ENCODE measurements at places on chromosomes 11 and 22.
A peak's percentile ranks its signal among the peaks of the same experiment; 100 is the strongest.

GRCh38 chr22:36900880-36901279, 12.5 kb upstream of the CSF2RB start:
- DNase-seq: no peak

DNA sequence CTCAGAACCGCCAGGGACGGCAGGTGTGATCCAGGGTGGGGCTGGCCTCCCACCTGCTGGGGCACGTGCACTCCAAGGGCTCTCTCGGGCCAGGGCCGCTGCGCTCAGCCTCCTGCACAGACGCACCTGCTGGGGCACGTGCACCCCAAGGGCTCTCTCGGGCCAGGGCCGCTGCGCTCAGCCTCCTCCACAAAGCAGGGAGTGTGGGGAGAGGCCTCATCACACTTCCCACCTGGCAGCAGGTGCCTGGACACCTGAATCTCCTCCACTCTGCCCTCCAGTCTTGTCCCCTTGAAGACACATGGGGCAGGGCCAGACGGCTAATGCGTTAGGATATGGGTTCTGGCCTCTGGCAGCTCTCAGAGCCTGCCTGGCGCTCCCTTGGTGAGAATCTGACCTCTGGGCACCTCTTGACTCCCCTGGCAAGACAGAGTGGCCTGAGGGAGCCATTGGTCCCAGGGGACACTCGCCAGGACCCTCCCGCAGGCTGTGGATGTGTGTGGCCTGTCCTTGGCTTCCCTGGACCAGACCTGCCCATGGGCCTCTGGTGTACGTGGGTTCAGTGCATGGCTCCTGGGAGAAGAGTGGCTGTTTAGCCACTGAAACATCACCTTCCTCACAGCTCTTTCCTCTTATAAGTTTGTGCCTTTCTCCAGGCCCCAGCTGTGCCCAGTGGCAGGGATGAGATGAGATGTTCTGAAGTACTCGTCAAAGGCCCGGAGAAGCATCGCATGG, 73.5 kb downstream of the BRD1 start:
- DNase-seq: no peak

DNA sequence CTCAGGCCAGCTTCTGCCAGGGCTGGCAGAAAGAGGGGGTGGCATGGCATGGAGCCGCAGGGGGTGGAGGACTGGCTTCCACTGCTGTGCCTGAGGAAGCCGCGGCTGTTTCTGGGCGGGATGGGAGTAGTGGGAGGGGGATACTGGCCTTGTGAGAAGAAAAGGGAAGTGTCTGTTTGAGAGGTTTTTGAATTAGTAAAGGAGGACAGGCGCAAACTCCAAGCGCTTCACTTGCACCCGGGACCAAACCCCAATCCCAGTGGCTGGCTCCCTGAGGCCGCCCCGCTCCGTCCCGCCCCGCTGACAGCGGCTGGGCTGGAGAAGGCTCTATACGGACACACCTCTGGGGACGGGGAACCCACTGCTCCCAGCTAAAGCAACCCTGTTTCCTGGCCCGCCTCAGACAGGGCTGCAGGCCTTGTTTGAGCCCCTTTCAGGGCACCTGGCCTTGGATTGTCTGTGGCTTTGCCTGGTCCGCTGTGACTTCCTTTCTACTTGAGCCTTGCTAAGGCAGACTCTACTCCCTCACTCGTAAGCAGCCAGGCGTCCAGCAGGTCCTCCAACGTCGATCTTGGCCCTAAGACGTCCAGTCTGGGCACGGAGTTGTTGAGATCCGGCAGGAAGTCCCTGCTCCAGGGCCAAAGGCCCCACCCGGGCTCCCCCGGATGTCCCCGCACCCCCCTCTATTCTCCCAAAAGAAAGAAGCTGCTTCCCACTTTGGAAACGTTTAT, 2.2 kb downstream of the APOA1 start:
- peak; percentile 49 for DNase-seq

DNA sequence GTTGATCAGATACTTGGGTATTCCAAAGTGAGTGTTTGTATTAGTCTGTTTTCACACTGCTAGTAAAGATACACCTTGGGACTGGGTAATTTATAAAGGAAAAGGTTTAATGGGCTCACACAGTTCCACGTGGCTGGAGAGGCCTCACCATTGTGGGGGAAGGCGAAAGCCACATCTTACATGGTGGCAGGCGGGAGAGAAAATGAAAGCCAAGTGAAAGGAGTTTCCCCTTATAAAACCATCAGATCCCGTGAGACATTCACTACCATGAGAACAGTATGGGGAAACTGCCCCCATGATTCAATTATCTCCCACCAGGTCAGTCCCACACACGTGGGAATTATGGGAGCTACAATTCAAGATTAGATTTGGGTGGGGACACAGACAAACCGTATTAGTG, 7.0 kb downstream of the TIMM10B start:
- no peak for DNase-seq

DNA sequence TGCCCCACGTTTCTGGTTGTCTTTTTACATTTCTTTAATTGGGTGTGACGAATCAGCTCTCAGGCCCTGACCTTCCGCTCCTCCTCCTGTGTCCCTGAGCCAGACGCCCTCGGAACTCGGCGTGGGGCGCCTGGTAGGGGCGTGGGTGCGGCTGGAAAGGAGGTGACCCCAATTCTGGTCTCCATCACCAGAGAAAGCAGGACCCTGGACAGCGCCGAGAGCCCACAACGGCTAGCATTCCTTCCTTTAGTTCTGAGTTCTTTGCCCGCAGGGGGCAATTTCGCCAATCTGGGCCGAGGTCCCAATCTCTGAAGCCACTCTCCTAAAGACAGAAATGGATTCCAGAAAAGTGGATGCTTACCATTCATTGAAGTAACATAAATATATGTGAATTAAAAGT, 11.7 kb upstream of the RBMXL2 start:
- DNase-seq: peak; percentile 24

GRCh38 chr11:28874706-28875105, 766.5 kb downstream of the METTL15 start:
- no peak for DNase-seq

DNA sequence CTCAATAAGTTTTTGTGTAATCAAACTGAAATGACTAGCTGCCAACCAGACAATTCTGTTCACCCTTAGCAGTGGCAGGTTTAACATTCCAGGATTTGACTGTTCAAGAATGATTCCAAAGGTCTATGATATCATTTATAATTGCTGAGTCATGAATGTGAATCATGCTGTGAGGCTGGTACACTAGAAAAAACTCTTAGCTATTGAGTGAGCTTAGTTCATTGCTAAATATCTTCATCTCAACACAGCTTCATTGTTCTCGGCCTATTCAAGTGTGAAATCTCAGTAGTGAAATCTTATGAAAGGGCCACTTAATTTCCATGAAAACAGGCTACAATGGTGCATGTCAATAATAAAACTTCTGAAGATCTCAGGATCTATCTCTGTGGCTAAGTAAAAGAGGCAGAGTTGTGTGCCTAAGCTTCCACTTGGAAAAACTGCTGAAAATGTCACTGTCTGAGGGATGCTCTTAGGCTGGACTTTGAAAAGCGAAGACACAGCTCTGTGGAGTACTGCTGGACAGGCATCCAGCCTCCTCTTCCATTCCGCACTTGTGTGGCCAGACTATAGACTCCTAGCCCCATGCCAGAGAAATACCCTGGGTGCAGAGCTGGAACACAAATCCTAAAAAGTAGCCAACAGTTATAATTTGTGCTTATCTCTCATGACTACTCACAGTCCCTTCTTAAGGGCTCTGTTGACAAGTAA, 12.8 kb downstream of the AQP11 start:
- peak; percentile 40 for DNase-seq

GRCh38 chr11:27248576-27249509, 114.2 kb downstream of the CCDC34 start:
- DNase-seq: no peak

- DNase-seq: peak; percentile 63
These were observed 667 bp downstream of the CD81 start for GRCh38 chr11:2377511-2378443.

GRCh38 chr11:63880403-63880790, 36.6 kb downstream of the RCOR2 start:
- no peak for DNase-seq

- DNase-seq: no peak
These were observed 15.7 kb downstream of the SPTY2D1 start for GRCh38 chr11:18618342-18619025.

- DNase-seq: no peak
These were observed 28.7 kb downstream of the ARAP1 start for GRCh38 chr11:72723508-72723907.

GRCh38 chr11:77287136-77287535, 14.3 kb downstream of the GDPD4 start:
- DNase-seq: no peak

- no peak for DNase-seq
These were observed 40.6 kb upstream of the RCN1 start for GRCh38 chr11:32050264-32050663.

DNA sequence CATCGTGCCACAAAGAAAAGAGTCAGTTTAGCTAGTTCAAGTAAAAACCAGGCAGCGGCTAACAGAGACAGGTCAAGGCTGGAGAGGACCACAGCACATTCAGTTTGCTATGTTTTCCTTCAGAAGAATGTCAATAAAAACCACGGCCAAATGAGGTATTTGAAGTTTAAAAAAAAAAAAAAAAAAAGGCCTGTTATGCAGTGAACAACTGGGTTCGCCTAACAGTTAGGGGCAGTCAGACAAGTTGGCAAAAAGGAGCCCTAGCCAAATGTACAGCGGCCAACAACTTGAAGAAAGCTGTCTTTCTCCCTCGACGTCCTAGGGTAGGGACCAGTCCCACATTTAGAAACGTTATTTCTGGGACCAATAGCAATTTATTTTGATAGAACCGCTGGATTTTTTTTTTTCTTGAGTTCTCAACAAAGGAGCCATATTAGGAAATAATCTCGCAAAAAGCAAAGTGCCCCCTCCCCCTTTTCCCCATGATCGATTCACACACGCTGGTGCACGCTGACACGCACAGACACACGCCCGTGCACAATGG, 237.8 kb downstream of the TTC28 start:
- DNase-seq: no peak

GRCh38 chr11:36222831-36223635, 66.2 kb downstream of the COMMD9 start:
- no peak for DNase-seq

DNA sequence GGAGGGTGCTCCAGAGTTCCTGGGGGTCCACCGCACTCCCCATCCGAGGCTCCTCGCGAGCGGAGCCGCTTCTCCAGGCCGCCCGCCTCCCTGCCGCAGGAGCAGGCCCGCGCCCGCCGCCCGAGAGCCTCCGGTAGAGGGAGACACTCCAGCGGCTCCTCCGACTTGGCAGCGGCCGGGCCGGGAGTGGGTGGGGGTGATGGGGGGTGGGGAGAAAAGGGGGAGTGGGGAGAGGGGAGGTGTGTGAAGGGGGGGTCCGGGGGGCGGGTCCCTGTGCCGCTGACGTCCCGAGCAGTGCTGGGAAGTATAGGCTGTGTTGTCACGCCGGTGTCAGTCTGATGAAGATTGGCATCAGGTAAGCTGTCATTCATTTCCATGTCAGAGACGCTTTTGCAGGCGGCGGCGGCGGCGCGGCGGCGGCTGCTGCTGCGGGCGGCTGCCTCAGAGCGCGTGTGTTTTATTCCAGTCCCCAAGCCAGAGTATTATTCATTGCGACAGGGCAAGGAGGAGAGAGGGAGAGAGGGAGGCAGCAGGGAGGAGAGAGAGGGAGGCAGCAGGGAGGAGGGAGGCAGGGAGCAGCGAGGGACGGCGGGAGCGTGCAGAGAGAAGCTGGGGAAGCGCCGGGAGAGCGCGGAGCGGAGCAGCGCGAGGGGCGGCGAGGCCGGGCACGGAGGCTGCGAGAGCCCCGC, at the start of gene PKNOX2:
TSS of gene PKNOX2 (plus strand) at position 330 of the 689 bp plus-strand sequence. CDS start 186,555 bp downstream, outside the sequence.
- DNase-seq: peak; percentile 59

DNA sequence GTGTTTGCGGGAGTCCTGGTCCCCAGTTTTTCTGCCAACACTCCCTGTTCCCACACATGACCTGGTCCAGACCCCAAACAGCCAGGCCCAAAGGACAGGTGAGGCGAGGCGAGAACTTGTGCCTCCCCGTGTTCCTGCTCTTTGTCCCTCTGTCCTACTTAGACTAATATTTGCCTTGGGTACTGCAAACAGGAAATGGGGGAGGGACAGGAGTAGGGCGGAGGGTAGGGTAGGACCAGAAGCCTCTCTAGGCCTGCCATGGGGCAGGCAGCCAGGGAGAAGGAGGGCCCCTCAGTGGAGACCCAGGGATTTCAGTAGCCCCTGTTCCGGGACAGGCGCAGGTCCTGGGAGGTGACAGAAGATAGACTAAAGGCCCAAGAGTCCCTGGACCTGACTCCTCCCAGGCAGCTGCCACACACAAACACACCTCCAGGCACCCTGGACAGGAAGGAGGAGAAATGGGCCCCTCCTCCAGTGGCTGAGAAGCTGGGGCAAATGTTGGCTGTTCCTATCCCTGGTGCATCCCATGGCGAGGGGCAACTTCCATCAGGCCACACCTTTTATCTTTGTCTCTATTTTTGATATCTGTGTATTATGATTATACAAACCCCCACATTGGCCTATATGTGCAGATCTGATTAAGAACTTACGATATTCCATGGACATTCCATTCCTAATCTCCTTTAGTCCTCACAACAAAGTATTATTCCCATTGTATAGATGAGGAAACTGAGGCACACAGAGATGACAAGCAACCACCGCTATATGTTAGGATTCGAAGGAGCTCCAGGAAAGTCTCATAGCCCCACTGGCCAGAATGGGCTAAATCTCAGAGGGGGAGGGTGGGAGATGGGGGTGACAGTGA, 626 bp upstream of the F2 start:
- peak; percentile 41 for DNase-seq

DNA sequence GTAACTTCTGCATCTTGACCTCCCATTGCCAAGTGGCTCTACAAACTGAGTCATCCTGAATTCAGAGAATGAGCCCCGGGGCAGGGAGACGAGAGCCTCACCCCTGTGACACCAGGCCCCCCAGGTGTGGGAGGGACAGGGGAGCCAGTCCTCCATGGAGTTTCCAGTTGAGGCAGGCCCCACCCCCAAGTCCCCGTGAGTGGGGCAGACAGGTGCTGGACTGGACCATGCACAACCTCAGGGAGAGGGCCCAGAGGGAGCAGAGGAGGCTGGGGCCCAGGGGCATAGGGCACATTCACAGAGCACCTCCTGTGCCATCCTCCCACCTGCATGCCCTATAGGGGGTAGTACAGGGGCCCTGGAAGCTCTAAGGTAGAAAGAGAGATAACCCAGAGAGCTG, 180.8 kb downstream of the BRD1 start:
- DNase-seq: no peak
